CD8-positive, alpha-beta T cell (primary cell): ENCODE measurements at places on chromosomes 12 and 14.

DNA sequence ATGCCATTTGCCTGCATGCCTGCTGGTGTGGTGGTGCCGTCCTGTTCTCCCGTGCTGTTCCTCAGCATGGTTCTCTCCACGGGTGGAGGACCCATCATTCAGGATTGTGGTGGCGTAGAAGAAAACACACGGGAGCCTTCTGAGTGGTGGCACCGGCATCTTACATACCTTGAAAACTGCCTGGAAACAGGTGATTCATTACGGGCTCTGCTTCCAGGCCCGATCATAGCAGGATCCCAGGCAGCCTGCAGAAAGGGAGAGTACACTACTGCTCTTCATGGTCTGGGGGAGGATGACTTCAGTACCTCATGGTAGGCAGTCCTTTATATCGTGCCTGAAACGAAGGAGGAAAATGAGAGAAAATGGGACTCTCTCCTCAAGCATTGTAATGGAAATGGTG, 66.6 kb upstream of the KCNA5 start:
- DNase-seq, result no peak

DNA sequence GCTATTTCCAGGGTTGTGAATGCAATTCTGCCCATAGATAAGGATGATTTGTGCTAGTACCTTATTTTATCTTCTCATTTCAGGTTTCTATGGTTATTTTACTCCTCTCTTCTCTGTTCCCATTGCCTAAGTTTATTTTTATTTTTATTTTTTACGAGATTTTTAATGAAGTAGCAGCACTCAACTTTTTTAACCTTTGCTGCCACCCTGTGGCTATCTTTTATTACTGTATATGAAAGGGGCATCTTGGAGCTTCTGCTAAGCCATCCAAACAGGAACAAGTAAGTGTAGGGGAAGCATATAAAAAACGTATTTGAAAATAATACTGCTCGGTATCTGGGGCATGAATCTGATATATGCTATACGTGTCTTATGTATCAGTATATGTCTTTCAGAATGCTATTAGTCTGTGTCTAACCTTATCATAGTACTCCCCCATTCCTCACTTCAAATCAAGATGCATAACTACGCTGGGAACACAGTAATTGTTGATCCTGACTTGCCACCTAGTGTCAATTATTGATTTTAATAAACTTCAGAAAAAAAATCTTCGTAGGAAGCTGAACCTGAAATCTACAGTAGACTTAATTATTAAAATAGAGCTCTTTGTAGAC, 60.3 kb downstream of the KLRG1 start:
- DNase-seq, result peak; percentile 30

DNA sequence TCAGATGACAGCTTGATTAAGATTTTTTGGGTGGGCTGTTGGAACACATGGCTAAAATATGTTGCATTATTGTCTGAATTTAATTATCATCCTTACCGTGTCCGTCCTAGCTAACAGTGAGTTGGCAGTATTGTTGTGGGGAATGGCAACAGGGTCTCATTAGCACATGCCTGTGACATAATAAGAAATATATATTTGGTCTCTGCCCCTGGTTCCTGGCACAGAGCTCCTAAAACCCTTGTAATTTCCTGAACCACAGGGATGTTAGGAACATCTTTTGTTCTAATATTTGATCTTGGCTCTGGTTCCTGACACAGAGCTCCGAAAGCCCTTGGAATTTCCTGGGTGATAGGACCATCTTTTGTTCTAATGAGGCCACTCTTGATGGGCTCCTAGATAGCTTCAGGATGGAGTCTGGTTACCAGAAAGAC, 76.0 kb downstream of the SYNE2 start:
- no peak for DNase-seq

DNA sequence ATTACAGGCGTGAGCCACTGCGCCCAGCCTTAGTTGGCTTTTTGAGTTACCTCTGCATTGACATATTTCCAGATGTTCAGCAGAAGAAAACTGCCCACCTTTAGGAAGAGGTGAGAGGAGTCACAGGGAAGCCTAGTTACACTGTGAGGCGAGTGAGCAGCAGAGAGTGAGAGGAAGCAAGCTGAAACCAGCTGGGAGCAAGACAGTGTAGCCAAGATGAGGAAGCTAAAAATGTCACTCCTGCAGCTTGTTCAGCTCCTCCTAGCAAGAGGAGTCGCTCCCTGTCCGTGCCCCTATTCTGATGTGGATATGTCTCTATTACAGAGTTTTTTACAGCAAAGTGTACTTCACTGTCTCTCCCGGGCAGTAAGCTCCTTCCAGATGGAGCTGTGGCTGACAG, 127.6 kb downstream of the GXYLT1 start:
- DNase-seq, result no peak

DNA sequence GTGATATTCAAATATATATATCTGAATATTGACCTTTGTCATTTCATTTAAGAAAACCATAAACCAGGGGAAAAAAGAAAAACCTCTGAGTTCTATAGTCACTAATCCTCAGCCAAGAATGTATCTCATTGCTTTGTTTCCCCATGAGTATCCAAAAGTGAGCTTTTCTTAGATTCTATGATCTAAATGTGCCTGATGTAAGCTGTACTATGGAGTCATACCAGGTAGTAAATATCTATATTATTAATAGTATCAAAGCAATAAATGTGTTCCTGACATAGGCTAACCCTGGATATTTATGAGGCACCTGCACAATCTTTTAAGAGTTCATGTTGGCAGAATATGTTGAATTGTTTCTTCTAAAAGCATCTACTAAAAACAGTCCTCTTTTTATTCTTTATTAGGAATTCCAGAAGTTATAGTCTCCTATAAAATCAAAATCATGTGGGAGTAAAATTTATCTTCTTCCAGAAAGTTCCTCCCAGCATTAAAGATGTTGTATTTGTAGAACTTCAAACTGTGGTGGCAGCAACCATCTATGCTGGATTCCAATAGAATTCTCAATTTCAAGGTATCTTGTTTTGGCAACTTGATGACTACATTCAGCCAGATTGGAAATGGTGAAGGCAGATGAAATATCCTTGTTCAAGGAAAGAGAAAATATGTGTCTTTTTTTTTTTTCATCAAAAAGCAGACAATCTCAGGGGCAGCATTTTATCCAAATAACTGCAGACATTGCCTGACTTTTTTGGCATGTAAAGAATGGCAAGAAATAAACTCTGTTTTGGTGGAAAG, 139.7 kb upstream of the RASSF8 start:
- no peak for DNase-seq
